ENCODE measurements at places on chromosomes 3 and 15.

GRCh38 chr15:41691471-41691870 lies 31.3 kb downstream of the MGA start:
- no peak for DNase-seq

- DNase-seq, result no peak
Observed at GRCh38 chr3:45950131-45950530, 6.9 kb downstream of the CXCR6 start.

GRCh38 chr15:59295261-59296001 lies 77.2 kb downstream of the MYO1E start:
- DNase-seq, result no peak

GRCh38 chr3:160409812-160410610 lies 10.6 kb downstream of the SMC4 start:
- no peak for DNase-seq

DNA sequence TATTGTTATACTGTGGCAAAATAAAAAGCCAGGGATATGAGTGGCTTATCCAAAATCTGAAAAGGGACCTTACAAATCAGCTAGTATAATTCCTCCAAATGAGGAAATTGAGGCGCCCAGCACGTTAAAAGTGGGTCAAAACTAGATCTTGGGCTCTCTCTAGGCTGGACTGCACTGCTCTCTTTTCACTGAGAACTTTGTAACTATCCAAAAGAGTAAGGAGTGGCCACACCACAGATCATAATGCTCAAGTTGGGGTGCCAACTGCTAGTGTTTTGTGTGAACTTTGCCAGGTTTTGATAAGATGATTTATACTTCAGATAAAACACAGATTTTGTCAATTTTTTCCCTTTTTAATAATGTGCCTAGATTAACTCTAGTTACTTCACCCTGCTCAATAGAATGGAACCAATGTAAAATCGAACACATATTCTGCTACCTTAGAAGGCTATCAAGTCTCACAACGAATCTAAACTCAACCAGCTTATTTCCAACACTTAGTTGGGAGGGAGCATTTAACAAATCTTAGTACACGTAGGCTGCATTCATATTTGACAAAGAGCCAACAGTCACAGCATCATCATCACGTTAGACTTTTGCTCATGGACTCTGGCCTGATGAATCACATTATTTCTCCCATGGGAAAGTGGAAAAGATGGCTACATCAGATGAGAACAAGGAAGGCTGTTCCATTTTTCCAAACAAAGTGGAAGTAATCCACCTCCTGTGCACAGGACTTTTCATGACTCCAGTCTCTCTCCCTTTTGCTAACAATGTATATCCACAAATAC lies 64.4 kb downstream of the ABI3BP start:
- DNase-seq, result no peak

DNA sequence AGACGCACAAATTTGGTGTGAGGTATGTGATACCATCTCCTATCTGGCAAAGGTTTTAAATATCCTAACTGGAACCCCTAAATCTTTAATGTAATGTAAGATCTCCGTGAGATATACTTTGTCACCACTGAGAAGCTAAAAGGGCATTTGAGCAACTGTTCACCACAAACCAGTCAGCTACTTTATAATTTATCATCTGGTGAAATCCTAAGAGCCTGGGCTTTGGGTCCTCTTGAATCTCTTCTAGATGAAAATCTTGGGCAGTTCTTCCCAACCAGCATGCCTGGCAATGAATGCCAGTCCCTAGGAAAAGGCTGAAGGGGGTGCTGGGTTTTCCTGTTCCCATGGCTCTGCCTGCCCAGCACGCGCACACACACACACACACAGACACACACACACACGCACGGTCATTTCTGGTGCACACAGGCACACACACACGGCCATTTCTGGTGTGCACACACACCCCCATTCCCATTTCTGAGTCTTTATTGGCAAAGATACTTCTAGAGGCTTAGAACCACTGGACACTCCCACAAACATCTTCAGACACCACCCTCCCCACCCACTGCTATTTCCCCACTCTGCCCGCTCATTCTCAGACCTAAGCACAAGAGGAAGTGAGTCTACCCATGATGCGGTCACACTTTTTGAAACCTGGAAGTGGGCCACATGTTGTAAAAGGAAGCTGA lies 72.6 kb downstream of the MYO1E start:
- DNase-seq, result peak; percentile 88
